Stimulated activated CD4-positive, alpha-beta T cell treated with anti-CD3 and anti-CD28 coated beads, Interleukin-4, amount 100 ng/mL, for 1 hour (primary cell): ENCODE measurements at places on chromosomes 6 and 20.

GRCh38 chr6:134247844-134248580, 69.9 kb downstream of the SGK1 start:
- DNase-seq, result no peak

- DNase-seq, result no peak
Measured at GRCh38 chr6:151553416-151554165, 59.8 kb downstream of the CCDC170 start.

DNA sequence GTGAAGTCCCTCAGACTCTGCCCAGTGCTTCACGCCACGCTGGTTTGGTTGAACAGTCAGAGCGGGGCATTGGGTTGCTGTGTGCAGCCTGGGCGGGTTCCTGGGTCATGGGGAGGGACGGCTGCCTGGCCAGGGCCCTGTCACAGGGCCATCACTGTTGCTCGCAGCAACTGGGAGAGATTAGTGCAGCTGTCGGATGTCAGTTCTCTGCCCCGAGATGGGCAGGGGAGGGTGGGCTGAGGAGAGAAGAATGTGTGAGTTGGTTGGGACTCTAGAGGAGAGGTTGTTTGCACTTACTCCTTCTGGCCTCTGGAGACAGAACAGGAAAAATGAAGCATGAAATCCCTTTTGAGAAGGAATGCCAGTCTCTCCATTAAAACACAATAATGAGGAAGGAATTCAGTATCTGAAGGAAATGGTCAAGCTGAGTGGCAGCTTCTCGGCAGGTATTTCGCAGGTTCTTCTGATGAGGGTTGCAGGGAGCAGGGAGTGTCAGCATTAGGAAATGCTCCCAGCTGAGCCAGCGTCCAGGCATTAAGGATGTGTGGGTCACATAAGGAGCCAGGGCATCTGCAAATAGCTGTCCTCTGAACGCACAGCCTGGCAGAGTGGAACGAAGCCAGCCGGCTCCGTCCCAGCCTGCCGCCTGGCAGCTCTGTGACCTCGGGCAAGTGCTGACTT, 95.9 kb downstream of the SSR1 start:
- DNase-seq, result no peak

GRCh38 chr6:128919412-128920180, 36.7 kb downstream of the LAMA2 start:
- DNase-seq, result no peak

GRCh38 chr20:52191916-52192718, 538 bp upstream of the ZFP64 start:
- DNase-seq, result peak; percentile 58

GRCh38 chr6:81812401-81812800, 59.9 kb upstream of the TENT5A start:
- no peak for DNase-seq

DNA sequence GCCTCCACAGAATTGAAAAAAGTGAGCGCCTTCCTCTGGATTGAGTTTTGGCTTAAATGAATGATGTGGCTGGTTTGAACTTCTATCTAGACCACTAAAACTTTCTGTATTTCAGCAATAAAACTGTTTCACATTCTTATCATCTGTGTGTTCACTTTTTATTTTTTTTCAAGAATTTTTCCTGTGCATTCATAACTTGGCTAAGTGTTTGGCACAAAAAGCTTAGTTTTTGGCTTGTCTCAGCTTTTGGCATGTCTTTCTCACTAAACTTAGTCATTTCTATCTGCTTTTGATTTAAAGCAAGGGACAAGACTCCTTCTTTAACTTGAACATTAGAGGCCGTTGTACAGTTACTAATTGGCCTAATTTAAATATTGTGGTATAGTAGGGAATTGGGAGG, 1015.1 kb downstream of the EPHA7 start:
- no peak for DNase-seq

DNA sequence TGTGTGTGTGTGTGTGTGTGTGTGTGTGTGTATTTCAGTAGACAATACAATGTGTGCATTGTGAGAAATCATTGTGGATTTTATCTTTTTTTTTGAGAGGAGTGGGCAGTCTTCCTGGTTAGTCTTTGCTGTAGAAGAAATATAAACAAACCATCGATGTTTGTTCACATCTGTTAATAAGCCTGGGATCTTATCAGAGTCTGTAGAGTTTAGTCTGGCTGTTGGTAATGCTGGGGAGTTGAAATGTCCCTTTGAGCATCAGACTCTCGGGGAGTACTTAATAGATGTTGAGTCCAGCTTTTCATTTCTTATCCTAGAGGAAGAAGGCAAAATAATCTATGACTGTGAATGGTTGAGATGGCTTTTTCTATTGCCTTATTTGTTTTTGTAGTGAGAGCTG, 96.6 kb upstream of the SUPT3H start:
- no peak for DNase-seq

- no peak for DNase-seq
Measured at GRCh38 chr6:83125425-83125824, 58.0 kb downstream of the DOP1A start.

DNA sequence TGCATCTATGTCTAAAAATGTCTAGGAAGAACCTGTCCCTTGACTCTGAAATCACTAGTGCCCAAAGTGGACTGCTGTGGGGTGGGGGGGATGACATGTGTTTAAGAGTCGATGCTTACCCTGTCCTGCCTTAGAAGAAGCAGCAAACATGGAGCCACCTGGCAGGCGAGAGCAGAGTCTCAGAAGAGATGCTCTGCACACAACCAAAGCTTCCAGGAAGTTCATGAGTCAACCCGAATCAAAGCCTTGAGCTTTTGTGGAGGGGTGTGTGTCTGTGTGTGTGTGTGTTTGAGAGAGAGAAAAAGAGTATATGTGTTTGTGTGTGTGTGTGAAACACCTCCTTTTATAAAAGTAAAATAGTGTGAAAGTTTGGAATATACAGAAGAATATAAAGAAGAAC, 269.9 kb downstream of the ALDH8A1 start:
- no peak for DNase-seq

GRCh38 chr20:57000441-57000968, 265.9 kb downstream of the BMP7 start:
- DNase-seq, result no peak

DNA sequence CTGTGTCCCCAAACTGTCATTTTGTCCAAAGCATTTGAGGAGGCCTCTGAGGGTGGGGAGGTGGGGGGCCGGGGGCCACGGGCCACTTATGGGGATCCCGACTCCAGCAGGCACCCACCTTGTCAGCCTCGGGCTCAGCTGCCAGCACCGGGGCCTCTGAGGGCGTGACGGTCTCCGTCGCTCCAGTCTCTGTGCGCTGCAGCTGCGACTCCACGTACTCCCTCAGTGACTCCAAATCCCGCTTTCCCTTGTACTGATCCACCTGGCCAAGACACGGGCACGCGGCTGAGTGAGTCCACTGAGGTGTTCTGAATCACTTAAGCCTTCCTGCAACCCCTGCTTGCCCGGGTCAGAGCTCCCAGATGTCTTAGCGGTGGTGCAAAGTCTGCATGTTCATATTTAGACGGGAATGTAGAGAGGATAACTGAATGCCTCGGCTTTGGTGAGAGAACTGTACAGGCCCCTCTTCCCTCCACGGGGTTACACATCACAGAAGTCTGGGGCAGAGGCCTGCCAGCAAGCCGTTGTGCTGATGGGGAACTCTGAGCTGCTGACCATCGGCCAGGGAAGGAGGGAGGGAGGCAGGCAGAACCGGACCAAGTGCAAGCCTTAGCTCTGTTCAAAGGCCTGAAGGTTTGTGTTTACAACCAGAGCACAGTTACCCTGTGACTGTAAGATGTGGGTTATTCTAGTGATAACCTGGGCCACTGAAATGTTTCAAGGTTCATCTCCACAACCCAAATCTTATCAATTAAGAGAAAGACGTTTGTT, 21.8 kb downstream of the TXNDC5 start:
- DNase-seq, result no peak

- no peak for DNase-seq
Measured at GRCh38 chr20:63233924-63234323, 1.8 kb upstream of the BIRC7 start.

- DNase-seq, result no peak
Measured at GRCh38 chr20:8032499-8032898, 12.9 kb upstream of the TMX4 start.

DNA sequence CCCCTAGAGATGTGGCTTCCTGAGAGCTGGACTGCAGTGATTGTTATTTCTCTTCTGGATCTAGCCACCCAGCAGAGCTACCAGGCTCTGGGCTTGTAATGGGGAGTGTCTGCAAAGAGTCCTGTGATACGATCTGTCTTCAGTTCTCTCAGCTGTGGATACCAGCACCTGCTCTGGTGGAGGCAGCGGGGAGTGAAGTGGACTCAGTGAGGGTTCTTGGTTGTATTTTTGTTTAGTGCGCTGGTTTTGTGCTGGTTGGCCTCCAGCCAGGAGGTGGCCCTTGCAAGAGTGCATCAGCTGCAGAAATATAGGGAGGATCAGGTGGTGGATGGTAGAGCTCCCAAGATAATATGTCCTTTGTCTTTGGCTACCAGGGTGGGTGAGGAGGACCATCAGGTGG, 33.7 kb downstream of the PAX1 start:
- no peak for DNase-seq

DNA sequence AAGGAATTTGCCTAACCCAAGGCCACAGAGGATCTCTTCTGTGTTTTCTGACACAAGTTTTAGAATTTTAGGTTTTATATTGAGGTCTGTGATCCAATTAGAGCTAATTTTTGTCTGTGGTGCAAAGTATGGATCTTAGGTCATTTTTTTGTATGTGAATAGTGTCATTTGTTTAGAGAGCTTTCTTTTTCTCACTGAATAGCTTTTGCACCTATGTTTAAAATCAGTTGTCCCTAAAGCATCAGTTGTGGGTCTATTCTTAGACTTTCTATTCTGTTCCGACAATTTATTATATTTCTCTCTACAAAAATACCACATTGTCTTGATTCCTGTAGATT, 341 bp upstream of the MCM9 start:
- no peak for DNase-seq

GRCh38 chr20:52731093-52731492, 241.1 kb upstream of the TSHZ2 start:
- DNase-seq, result no peak

DNA sequence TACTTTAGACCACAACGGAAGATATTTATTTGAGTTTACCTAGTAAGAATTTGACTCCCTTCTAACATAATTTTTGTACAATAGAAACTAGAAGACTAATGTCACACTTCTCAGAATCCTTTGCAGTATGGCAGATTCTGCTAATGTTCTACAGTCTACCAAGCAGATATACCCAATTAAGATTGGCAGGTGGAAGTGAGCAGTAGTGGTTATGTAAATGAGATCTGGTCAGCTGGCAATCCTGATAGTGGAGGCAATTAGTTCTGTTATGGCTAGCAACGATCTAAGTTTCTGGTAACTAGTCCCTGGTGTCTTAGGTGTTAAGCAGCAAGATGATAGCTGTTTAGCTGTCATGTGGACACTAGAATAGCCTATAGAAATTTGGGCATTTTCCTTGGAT, 101.0 kb downstream of the CENPW start:
- DNase-seq, result no peak

DNA sequence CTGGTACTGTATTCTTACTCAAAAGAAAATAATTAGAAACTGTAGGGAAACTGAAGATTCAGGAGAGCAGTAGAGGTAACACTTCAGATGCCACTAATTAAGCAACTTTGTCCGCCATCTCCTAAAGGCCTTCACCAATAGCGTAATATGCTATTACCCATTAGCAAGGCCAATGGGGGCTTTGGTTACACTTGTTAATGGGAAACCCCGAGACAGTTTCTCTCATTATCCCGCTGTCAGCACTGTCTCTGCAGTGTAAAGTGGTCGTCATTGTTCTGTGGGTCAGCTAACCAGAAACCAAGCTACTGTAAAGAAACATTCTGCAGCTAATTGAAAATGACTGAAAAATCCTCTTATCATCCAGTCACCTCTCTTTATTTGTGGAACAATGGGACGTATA, 468.0 kb upstream of the POU3F2 start:
- DNase-seq, result no peak

GRCh38 chr6:11279284-11279689, 46.8 kb upstream of the NEDD9 start:
- DNase-seq, result no peak

DNA sequence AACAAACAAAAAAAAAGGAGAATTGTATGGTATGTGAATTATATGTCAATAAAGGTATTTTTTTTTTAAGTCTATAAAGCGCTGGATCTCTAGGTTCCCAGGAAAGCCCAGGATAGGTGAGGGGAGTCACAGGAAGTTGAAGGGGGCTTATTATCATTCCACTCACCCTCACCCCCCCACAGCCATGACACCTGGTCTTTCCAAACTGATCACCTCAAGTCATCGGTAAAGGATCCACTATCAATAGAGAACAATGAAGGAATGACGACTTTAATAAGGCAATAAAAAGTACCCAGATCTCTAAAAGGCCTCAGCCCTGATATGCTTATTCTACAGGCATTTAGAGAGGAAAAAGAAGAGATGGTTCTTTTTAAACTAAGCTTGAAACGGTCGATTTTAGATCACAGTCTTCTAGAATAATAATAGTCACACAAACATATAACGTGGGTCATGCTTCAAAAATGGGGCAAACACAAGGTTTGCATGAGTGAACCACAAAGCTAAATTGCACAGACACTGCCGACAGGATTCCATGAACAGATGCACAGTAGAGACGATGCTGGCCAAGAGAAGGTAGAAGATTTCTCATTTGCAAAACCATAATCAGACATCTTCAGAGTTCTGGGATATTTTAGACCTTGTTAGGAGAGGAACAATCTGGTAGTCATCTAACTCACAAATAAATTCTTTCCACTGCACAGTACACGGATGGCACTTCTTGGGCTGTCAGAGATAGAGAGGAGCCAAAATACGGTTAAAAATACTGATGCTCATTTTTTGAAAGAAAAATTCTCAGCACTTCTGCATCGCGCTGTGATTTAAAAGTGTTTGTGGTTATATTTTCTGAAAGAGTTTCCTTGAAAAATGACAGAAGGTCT, 21.0 kb downstream of the ZMYND8 start:
- DNase-seq, result no peak

- no peak for DNase-seq
Measured at GRCh38 chr6:63597141-63598048, 25.1 kb downstream of the LOC128125822 start.

DNA sequence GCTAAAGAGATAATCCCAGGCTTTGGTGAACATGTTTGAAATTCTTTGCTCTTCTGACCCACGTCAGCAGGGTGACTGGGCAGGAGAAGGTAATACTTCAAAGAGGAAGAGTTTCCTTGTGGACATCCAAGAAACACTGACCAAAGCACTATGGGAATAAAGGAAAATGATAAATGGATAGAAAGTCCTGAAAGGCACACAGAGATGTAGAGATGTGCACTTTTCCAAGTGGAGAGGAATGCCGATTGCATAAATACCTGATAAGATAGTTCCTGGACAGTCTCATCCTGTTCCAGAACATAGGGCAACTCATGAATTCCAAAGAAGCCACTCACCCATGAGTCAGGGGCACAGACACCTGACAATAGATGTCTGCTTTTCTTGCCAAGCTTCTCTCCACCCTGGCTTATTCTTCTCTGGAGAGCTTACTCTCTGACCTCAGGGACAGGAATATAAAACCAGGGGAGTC, 191.3 kb upstream of the FOXA2 start:
- DNase-seq, result no peak
